ENCODE measurements at places on chromosomes 1 and 21.

DNA sequence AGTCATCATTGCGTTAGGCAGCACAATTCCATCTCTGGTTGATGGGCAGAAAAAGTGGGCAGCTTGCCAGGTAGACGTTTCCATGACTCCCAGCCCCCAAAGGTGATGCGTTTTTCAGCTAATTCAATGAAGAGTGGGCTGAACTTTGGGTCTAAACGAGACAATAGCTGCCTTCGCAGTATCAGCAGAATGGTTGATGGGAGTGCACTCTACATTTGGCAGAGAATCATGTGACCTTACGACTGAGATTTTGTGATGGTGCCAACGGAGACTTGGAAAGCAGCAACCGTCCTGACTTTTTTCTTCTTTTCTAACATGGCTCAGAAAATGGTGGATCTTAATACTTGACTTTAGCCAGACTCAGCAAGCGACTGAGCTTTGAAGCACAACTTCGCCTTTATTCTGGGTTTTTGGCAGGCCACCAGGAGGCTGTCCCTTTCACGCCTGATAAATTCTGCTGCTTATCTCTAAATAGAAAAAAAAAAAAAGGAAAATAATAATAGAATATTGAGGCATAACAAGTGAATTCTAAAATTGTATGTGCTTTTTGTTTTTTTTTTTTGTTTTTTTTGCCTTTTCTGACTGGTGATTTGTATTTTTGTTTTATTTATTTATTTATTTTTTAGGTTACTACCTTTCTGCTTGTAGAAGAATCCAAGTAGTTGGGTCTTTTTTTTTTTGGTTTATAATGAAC is 804.8 kb downstream of the USP25 start:
- no peak for DNase-seq

DNA sequence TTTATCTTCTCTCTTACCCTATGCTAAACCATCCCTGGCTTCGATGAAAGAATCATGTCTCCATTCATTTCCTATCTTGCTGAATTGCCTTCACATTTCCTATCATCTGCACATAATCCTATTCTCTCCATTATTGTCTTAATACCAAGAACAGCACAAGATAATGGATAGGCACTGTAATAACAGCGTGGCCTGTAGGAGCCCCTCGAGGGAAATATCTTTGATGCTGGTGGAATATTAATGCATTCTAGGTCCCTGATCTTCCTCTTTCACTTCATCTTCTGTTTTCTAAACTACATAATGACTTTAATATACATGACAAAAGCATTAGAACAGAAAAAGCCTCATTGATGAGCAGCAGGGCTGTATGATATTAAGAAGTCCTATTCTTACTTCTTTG is 720.6 kb downstream of the RWDD3 start:
- DNase-seq = no peak

- DNase-seq = no peak
Measured at GRCh38 chr21:25456672-25457071, 150.6 kb downstream of the MRPL39 start.

GRCh38 chr1:230424391-230425251 is 1.5 kb downstream of the PGBD5 start:
- DNase-seq = no peak
